H7 (cell line): ENCODE measurements at places on chromosomes 16 and 17. TPM values are rescaled to one million over a fixed set of nuclear protein-coding genes. Genes with fewer than 3 reads are reported as not detected.

Gene SOST
- total RNA-seq: not detected in 2 replicates

Gene KRT28
- total RNA-seq: not detected in 2 replicates

Gene LDHD
- 10.4 and 13.7 TPM in 2 replicates for total RNA-seq

Gene KRT20
- not detected in 2 replicates for total RNA-seq

Gene TSNAXIP1
- 0.15 and 0.21 TPM in 2 replicates for total RNA-seq

Gene CFAP119
- 1.5 and 2.1 TPM in 2 replicates for total RNA-seq

Gene CCDC40
- total RNA-seq: 3.8 and 4.2 TPM in 2 replicates

Gene PKD1
- 45.6 and 64.4 TPM in 2 replicates for total RNA-seq

Gene MEIOB
- total RNA-seq: 6.4 and 7.9 TPM in 2 replicates

Gene CHST5
- total RNA-seq: 0.90 TPM in 1 of 2 replicates, not detected in the other

Gene C17orf100
- total RNA-seq: 0.37 and 0.55 TPM in 2 replicates

Gene KRTAP2-2
- total RNA-seq: not detected in 2 replicates

Gene SCIMP
- total RNA-seq: not detected in 2 replicates

Gene PSMC3IP
- total RNA-seq: 14.7 and 17.0 TPM in 2 replicates

GRCh38 chr16:70523743-70524398 is at the start of gene SF3B3:
Gene SF3B3 (plus strand): TSS chr16:70523816. CDS start chr16:70526657, 2,841 bp downstream.
- peak; percentile 85 for DNase-seq

DNA sequence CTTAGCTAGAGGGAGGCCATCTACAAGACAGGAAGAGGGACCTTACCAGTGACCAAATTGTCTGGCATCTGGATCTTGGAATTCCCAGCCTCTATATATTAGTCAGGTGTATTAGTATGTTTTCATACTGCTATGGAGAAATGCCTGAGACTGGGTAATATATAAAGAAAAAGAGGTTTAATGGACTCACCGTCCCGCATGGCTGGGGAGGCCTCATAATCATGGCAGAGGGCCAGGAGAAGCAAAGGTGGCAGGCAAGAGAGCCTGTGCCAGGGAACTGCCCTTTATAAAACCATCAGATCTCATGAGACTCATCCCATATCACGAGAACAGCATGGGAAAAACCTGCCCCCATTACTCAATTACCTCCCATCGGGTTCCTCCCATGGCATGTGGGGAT is 500.2 kb downstream of the SHISA9 start:
- no peak for DNase-seq

- no peak for DNase-seq
These were observed 115.7 kb downstream of the RMI2 start for GRCh38 chr16:11460820-11461594.

- DNase-seq: no peak
These were observed 34.7 kb downstream of the EPN2 start for GRCh38 chr17:19271780-19272357.

DNA sequence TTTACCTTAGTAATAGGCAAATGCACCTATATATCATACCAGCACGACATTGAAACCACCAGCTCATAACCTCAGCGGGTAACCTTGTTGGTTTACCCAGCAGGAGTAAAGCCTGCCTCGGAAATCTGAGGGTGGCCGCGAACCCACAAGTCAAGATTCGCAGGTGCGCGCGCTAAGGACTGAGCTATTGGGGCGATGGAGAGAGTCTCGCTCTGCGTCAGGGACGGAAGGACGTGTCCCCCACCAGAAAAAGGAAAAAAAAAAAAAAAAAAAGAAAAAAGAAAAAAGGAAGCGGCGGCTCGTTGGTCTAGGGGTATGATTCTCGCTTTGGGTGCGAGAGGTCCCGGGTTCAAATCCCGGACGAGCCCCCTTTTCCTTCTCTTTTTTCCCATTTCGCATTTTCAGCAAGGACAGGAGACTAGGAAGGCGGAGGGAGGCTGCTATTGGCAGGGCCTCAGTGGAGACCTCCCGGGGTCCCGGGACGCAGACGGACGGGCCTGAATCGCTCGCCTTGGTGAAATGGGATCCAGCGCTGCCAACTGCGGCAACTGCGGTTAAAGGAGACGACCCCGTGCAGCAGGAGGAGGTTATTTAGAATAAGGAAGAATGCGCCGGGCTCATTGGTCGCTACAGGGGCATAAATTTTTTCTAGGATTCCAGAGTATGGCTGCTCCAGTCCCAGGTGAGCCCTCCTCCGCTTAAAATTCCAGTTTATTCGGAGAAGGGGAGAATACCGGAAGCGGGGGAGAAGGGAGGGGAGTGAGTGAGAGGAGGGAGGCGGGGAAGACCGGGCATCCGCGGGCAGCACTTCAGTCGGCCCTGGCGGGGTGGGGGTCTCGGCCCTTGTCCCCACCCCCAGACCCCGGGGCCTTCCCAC is at the start of gene OR1F1:
Gene OR1F1 (plus strand): TSS at position 407 of the 877 bp plus-strand sequence.
- peak; percentile 83 for DNase-seq

DNA sequence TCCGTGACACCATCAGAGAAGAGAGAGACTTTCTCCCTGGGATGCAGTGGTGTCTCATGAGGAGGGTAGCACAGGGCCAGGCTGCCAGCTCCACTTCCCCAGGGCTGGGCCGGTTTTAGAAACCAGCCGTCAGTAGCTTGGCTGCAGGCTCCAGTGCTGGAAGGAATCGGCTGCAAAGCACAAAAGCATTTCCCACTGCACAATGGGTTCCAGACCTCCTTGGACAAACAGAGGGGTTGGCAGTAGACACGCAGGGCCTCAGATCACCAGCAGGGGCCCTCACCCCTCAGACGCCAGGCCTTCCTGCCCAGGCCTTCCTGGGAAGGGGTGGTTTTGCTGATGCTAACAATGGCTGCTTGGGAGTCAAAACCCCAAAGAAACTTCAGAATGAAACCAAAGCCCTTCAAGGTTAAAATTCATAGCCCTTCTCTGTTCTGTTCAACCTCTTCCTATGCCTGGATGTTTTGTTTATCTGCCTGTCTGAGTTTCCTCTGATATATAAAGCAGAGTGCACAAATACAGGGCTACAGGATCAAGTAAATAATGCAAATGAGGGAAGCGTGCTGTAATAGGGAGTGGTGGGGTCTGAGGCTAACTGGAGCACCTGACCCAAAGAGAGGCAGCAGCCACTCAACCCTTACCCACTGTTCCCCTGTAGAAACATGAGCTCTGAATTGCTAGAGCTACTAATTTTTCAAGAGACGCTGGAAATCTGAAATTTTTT is 26.2 kb downstream of the TEKT5 start:
- DNase-seq: peak; percentile 74

DNA sequence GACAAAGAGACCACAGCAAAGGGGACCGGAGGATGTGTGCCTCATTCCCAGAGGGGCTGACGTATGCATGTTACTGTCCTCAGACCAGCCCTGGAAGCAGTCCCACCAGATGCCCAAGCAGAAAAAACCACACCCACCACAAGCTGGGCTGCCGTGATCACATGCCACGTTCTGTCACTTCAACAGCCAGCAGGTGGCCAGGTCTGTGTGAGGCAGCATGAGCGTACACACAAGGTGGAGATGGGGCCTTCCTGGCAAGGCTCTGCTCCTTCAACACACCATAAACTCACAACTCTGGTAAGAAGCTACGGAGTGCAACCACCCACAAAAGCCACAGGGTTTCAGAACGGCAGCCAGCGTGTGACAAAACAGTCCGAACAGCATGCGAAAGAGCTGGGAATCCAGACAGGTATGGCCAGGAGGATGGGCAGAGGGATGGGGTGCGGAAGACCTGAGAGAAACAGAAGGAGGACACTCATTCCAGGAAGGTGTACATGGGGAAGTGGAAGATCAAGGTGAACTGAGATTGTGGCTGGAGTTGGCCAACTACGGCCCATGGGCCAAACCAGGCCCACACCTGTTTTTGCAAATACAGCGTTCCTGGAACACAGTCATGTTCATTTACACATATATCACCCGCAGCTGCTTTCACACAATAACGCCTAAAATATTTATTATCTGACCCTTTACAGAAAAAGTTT is 27.9 kb downstream of the MBTPS1 start:
- no peak for DNase-seq

DNA sequence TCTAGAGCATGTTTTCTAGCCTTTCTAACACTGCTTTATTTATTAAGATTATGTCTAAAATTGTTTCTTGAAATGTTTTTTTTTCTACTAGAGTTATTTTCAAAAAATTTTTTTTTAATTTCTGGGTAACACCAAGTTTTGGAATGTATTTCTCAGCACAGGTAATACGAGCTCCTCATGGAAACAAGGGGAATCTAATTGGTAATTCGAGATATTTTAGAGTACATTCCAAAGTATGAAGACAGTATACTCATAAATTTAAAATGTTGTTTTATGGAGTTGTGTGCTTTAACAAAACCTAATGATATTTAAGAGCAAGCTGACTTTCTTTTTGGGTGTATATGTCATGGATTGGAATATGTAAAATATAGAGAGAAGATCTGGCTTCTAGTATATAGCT is 42.4 kb downstream of the OMG start:
- DNase-seq: no peak

- DNase-seq: no peak
These were observed 213.6 kb upstream of the CDH5 start for GRCh38 chr16:66152823-66153393.

- DNase-seq: no peak
These were observed 194.7 kb downstream of the XYLT1 start for GRCh38 chr16:17276010-17276530.

DNA sequence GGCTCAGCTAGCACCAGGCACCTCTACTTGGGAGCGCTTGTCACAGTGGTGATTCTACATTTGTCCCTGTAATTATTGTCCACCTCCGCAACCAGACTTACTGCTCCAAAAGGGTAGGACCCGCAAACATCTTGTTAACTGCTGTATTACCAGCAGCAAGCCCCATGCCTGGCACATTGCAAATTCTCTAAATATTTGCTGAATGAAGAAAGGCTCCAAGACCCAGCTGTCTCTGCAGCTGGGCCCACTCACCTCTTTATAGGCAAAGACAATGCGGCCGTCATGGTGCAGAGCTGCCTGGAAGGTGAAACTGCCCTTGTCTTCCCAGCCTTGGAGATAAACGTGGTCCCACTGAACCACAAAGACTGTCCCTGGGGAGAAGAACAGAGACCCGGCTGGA is 44.3 kb downstream of the PLXDC1 start:
- DNase-seq: no peak

DNA sequence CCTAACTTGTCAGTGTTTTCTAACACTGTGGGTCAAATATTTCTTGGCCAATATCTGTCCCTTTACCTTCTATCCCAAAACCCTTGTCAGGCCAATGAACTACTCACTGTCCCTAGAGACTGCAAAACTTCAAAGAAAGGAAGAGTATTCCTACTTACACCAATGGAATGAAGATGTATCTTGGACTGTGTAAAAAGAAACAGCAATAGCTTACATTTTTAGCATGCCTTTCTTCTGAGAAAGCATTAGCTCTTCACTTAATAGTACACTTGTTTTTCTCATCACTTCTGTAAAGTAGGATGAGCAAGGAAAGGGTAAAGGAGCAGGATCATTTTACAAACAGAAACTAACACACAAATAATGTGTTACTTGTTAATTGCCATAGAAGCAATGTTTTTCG is 73.9 kb downstream of the STH start:
- DNase-seq: no peak

- no peak for DNase-seq
These were observed 78.5 kb downstream of the C16orf78 start for GRCh38 chr16:49452108-49452507.

GRCh38 chr17:10290041-10290440 is 82.8 kb downstream of the MYH13 start:
- DNase-seq: no peak

DNA sequence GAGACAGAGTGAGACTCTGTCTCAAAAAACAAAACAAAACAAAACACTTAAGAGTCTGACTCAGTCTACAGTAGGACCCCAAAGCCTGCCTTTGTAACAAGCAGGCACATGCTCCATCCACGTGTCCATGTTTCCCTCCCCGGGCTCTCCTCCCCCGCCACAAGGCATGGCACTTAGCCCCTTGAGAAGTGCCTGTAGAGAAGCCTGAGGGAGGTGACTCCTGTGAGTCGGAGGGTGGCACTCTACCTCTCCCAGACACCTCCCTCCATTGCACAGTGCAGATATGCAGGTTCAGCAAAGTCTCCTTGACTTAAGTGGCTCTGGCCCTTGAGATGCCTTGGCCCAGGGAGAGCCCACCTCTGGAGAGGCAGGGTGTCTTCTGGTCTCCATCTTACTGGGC is 6.8 kb downstream of the FHOD1 start:
- no peak for DNase-seq

DNA sequence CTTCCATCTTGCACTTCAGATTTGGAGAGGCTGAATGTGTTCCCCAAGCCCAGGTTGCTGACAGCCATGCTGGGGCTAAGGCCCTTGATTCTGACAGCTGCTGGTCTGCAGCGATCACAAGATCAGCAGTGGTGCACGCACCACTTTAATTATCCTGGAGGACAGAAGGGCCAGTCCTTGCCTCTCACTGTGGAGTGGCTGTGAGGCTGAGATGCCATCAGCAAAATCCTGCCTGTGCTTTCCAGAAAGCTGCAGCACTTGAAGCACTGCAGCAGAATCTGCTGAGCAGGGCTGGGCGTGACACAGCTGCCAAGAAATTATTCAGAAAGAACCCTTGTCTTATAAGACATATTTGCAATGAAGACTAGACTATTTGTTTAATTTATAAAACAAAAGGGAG is 37.1 kb downstream of the NUP93 start:
- no peak for DNase-seq

DNA sequence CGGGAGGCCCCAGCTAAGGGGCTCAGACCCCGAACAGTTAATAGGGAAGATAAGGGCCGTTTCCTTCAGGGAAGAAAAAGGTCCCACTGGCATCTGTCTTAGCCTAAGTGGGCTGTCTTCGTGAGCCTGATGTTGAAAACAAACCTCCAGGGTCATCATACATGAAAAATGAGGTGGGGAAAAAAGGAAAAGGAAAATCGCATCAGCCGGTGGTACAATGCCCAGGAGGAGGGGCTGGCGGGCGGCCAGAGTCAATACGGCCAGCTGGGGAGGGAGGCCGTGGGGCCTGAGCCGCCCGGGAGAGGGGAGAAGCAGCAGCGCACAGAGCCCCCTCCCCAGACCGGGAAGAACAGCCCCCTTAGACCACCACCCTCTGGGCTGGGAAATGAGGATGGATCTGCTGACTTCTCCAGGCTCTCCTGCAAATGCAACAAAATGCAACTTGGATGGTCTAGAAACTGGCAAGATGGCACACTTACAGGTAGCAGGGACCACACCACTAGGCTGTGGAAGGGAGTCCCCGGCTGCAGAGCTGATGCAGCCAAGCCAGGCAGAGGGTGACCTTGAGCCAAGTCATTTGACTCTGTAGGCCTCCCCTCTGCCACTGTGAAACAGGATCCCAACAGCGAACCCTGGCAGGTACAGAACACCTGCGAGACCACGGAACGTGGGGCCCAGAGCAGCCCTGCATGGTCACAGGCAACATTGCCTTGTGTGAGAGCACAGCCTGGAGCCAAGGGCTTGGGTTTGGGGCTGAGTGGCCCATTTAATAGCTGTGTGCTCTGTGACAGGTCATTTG is 448.5 kb downstream of the SOX9 start:
- DNase-seq: no peak

DNA sequence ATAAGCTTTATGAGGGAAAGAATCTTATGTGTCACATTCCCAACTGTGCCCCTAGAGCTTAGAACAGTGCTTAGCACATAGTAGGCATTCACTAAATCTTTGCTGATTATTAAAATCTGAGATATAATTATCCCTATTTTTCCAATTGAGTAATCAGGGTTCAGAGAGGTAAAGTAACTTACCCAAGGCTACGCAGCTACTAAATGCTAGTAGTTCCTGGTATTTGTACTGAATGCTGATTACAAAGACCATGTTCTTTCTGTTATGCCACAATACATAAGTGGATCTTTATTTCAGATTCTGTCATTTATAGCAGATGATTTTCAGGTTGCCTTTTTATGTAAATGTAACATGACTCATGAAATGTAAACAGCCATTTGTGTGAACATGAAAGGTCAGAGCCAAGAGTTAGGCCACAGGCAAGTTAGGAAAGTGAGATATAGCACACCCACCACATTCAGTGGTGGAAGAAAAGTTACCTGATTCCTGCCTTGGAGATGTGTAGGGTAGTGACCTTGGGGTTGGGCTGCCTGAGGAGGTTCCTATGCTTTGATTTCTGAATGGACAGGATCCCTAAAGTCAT is 77.2 kb downstream of the FTO start:
- no peak for DNase-seq
